Stimulated activated naive B cell treated with anti-CD40 and anti-IgM and Interleukin-4, amounts not matched to agents 10 μg/mL and 1 μg/mL and 100 μg/mL, for 72 hours (primary cell): ENCODE measurements at places on chromosomes 16 and 17.
A peak's percentile ranks its signal among the peaks of the same experiment; 100 is the strongest.

GRCh38 chr16:75789237-75789636, 62.9 kb upstream of the CPHXL start:
- DNase-seq, result no peak

DNA sequence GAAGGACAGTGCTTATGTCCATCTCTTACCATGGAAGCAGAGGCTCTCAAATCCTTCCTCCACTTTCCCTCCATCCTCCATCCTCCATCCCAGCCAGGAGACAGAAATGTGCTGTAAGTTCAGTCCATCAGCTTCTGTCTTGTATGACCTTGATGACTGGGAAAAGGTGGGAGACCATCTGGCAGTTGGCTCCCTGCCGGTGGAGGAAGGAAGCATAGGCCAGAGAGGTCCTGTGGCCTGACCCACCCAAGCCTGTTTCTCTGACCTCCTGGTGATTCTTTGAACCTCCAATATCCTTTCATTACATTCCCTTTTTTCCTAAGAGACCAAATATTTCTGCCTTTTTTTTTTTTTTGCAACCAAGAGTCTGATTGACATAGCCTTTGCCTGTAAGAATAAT, 215.3 kb downstream of the ABCC12 start:
- DNase-seq, result no peak

DNA sequence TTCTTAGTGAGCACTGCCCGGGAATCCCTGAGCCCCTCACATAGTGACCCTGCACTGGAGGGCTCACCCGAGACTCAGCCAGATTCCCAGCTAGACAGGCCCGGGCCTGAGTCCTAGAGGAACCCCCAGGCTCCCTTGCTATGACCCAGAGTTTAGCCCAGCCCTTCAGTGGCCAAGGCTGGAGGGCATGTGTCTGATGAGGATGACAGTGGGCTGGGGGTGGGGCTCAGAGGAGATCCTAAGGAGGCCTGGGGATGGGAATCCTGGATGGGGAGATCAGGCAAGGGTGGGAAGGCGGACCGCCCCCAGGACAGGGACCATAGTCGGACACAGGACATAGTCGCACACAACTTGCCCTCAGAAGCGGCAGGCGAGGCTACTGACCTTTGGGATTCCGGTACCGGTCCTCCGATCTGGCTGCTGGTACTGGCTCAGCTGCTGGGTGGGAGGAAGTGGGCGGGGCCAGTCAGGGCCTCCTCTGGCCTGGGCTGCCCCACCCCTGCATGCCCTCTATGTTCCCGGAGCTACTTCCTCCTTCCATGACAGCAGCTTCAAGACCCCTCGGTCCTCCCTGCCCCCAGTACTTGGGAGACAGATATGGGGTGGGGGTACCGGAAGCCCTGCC, 1.1 kb downstream of the CD79B start:
- DNase-seq, result peak; percentile 63

- no peak for DNase-seq
Measured at GRCh38 chr16:1290063-1290501, 19.4 kb upstream of the UBE2I start.

DNA sequence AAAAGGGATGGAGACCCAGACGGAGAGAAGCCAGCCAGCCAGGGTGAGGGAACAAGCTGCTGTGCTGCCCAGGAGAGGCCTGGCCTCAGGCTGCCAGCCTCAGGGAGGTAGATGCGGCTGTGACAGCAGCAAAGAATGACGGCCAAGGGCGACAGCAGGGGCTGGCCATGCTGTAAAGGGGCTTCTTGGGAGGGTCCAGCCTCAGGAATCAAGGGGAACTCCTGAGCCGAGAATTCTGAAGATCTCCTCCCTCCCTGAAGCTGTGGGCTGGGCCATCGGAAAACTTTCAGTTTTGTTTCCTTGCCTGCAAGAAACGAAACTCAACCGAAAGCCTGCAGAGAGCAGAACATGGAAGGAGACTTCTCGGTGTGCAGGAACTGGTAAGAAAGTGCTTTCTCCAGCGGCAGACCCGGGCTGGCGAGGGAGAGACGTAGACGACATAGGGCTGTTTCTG, at the start of gene XAF1:
TSS of gene XAF1 (plus strand) at position 316 of the 454 bp plus-strand sequence. CDS start at position 349, 33 bp downstream.
- peak; percentile 37 for DNase-seq

DNA sequence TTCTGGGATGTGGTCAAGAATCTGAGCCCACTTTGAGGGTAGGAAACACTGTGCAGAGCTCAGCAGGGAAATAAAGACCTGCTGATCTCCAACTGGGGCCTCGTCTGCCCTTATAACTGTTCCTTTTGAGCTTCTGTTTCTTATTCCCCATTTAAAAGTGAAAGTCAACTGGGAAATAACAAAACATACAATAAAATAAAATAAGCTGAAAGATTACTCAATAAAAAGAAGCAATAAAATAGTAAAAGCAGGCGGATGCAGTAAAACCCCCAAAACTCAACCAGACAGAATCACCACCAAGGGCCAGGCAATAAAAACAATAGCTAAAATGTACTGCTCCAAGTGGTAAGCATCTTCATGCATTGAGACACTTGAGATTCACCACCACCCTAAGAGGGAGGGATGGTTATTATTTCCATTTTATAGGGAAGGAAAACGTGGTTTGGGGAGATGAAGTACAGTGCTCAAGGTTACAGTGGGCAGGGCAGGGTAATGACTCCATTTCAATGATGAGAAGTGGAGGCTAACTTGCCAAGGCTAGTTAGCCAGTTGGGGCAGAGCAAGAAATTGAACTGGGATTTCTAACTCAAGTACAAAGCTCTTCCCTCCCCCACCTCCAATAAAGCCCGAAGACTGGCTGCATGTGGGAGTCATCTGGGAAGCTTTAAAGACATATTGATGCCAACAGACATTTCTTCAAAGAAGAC, 6.4 kb upstream of the SPACA3 start:
- no peak for DNase-seq

- no peak for DNase-seq
Measured at GRCh38 chr16:8087597-8088289, 502.6 kb downstream of the TMEM114 start.

GRCh38 chr17:43578699-43579565, 32.8 kb upstream of the ETV4 start:
- DNase-seq, result peak; percentile 80

DNA sequence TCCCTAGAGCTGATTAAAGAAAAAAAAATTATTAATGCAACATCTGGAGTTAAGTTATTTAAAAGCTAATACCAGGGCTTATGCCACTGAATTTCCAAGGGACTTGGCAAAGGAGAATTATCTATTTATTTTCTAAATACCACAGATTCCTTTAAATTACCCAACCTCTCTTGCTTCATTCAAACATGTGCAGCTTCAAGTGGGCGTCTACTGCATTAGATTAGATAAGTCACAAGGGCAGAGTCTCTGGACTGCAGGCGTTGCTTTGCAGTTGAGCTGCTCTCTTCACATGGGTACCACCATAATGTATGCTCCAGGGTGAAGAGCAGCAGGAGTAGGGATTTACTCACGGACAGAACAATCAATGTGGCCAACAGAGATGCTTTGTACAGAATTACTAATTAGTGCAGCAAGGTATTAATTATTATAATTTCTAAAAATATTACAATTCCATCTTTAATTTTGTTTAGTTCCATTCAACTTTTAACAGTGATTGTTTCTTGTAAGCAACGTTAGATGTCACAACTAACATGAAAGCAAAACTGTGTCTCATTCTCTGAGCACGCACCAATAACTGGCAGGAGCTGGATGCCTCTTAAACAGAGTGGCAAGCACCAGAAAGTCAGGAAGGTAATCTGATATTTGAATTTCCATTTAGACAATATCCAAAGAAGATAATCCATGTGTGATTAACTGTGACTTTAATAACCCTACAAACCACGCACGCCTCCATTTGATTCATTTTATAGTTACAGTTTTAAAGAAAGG, 214.2 kb downstream of the STX8 start:
- DNase-seq, result no peak
